ENCODE measurements at places on chromosomes 1 and 21.
A peak's percentile ranks its signal among the peaks of the same experiment; 100 is the strongest.

- peaks cover 28% of the 10 kb centered on the region for H3K36me3 ChIP-seq
- H3K27me3 ChIP-seq: no peaks in the 10 kb centered on the region
Observed at GRCh38 chr1:100353988-100354387, 1.7 kb downstream of the CDC14A start.

DNA sequence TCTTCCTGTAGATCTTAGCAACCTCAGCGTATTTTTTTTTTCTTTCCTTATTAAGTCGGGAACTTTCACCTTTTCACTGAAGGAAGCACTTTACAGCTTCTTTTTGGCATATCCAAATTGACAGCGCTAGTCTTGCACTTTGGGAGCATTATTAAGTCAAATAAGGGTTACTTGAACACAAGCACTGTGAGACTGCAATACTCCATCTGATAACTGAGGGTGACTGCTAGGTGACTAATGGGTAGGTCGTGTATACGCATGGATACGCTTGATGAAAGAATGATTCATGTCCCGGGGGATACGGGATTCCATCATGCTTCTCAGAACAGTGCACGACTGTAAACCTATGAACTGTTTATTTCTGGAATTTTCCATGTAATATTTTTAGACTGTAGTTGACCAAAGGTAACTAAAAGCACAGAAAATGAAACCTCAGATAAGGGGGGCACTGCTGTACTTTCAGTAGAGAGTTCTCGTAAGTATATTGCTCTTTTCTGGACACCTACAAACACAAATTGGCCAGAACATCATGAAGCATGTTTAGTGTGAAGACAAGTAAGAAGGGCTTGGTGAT, 364.7 kb downstream of the SMYD3 start:
- H3K36me3 ChIP-seq: peaks cover 8% of the 10 kb centered on the region
- DNase-seq: no peak
- no peak overlapping the region for H3K27ac ChIP-seq
- H3K4me1 ChIP-seq: peaks cover 8% of the 10 kb centered on the region
- H3K4me3 ChIP-seq: no peak overlapping the region
- H3K27me3 ChIP-seq: no peaks in the 10 kb centered on the region

DNA sequence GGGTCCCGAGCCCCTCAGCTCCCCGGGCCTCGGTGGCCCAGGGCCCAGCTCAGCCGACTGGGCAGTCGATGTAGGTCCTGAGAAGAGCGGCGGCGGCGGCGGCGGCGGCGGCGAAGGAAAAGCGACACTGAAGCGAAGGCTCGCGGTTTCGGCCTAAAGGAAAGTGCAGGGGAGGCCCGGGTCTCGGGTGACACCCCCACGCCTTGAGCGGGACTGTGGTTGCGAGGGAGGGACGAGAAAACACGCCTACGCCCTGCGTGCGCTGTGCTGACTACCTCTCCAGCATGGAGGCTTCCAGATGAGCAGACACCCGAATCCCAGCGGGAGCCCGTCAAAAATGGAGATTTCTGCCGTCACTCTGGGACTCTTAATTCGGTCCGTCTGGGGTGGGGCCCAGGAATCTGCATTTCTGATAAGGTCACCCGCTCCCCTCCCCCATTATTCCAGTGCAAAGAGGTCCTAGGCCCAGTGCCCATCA, 31.2 kb downstream of the DNTTIP2 start:
- peaks cover 2% of the 10 kb centered on the region for H3K36me3 ChIP-seq
- H3K4me1 ChIP-seq: peaks cover 28% of the 10 kb centered on the region
- peak overlapping the region; percentile 90 for H3K4me3 ChIP-seq
- peak overlapping the region; percentile 90 for H3K27ac ChIP-seq
- DNase-seq: peak; percentile 58
- H3K27me3 ChIP-seq: peaks cover 6% of the 10 kb centered on the region

DNA sequence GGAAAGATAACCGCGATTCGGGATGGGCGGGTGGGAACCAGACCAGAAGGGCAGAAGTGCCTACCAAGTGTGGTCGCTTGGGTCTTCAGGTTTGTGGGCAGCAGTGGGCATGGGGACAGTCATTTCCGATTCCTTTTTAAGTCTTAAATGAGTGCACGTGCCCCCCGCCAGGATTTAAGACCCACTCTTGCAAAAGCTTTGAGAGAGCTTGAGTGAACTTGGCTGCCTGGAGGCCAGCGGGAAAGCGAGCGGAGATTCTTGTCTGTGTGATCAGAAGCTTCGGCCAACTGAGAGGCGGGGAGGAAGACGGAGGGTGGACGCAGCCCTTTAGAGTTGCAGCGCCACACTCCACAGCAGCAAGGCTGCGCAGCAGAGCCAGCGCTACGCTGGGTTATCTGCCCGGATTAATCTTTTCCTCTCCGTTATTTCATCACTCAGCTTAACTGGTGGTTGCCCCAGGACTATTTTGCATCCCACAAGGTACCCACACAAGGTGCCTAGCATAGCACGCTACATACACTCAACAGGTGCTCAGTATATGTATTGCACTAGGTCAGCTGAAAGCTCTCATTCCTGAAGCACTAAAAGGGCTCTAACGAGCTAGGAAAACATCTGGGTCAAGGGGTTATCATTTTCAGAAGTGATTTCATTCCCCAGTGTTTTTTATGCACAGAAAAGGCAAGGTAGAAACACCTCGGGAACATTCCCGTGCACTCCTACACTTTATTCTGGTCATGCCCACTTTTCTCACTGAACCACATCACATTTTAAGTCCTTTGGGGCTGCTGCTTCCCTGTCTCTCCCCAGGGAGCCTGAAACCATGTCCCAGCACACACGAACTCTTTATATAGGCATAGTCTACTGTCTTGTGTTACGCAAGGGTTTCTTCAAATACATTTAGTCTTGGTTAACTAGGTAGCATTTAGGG, 1.5 kb upstream of the BATF3 start:
- peaks cover 16% of the 10 kb centered on the region for H3K36me3 ChIP-seq
- peak overlapping the region; percentile 92 for H3K27ac ChIP-seq
- H3K4me3 ChIP-seq: peak overlapping the region; percentile 90
- H3K4me1 ChIP-seq: peaks cover 49% of the 10 kb centered on the region
- DNase-seq: peak; percentile 31

- no peak for DNase-seq
- H3K36me3 ChIP-seq: no peaks in the 10 kb centered on the region
- H3K27me3 ChIP-seq: no peaks in the 10 kb centered on the region
- peaks cover 14% of the 10 kb centered on the region for H3K4me1 ChIP-seq
Observed at GRCh38 chr1:27878039-27878438, 5.7 kb downstream of the THEMIS2 start.

- H3K27ac ChIP-seq: no peak overlapping the region
- no peaks in the 10 kb centered on the region for H3K27me3 ChIP-seq
- no peak overlapping the region for H3K4me3 ChIP-seq
Observed at GRCh38 chr1:81833722-81834121, 33.0 kb downstream of the ADGRL2 start.

GRCh38 chr1:118485757-118486156, 300.7 kb upstream of the SPAG17 start:
- no peaks in the 10 kb centered on the region for H3K4me1 ChIP-seq
- H3K27me3 ChIP-seq: no peaks in the 10 kb centered on the region
- DNase-seq: no peak
- no peaks in the 10 kb centered on the region for H3K36me3 ChIP-seq

DNA sequence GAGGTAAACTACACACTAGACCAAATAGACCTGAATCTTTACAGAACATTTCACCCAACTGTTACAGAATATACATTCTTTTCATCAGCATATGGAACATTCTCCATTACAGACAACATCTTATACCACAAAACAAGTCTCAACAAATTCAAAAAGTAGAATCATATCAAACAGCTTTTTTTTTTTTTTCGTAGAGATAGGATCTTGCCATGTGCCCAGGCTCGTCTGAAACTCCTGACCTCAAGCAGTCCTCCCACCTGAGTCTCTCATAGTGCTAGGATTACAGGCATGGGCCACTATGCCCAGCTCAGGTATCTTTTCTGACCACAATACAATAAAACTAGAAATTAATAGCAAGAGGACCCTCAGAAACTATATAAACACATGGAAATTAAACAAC, 36.5 kb downstream of the HSF2BP start:
- H3K4me3 ChIP-seq: no peak overlapping the region
- H3K36me3 ChIP-seq: peaks cover 10% of the 10 kb centered on the region
- H3K4me1 ChIP-seq: peaks cover 2% of the 10 kb centered on the region
- H3K27ac ChIP-seq: no peak overlapping the region
- H3K27me3 ChIP-seq: no peaks in the 10 kb centered on the region
- no peak for DNase-seq

DNA sequence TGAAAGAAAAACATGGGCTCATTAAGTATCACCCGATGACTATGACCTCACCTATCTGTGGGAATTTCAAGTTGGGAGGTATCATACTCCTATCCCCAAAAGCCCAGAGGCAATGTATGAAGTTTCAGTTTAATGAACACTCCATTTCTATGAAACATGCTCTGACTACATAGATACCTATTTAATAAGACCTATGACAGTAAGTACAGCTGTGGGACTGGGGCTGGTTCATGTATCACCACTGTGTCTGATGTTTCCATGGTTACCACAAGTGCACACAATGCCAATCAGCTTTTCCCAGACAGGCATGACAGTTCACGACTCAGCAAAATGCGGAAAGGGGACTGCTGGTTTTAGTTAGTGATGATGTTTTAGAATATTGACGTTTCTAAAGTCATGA, 167.7 kb downstream of the SIPA1L2 start:
- no peak overlapping the region for H3K27ac ChIP-seq
- H3K36me3 ChIP-seq: peaks cover 3% of the 10 kb centered on the region
- DNase-seq: no peak

DNA sequence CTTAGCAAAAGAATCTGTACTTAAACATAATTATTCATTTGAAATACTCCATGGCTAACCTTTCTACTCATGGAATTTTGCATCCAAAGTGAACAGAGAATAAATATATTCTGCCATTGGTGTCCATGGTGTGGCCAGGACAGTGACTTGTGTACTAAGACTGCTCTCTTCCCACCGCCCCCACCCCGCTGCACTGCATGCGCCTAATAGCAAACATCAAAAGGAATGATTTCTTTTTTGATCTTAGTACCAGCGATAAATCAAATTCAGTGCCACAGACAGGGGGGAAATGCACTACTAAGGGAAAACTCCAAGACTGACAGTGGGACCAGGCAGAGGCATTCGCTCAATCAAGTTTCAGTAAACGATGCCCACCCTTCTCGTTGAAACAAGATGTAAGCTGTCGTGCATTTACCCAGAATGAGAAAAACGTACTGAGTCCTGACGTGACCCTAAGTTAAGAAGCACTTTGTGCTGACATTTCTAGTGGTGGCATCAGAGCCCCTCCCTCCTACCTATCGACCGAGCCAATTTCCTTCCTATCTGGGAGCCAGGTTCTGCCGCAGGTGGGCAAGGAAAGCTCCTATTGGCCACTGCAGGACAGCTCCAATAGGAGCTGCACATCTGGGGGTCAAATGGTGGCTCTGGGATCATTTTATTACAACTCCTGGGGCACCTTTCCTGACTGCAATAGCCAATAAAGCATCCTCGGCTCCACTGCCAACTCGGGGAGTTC, 12.5 kb downstream of the ESRRG start:
- H3K27ac ChIP-seq: no peak overlapping the region
- no peaks in the 10 kb centered on the region for H3K27me3 ChIP-seq
- H3K4me1 ChIP-seq: no peaks in the 10 kb centered on the region

GRCh38 chr1:58581641-58582040, 4.6 kb upstream of the TACSTD2 start:
- peaks cover 65% of the 10 kb centered on the region for H3K27me3 ChIP-seq
- DNase-seq: no peak
- no peak overlapping the region for H3K27ac ChIP-seq
- no peaks in the 10 kb centered on the region for H3K36me3 ChIP-seq
- no peak overlapping the region for H3K4me3 ChIP-seq

DNA sequence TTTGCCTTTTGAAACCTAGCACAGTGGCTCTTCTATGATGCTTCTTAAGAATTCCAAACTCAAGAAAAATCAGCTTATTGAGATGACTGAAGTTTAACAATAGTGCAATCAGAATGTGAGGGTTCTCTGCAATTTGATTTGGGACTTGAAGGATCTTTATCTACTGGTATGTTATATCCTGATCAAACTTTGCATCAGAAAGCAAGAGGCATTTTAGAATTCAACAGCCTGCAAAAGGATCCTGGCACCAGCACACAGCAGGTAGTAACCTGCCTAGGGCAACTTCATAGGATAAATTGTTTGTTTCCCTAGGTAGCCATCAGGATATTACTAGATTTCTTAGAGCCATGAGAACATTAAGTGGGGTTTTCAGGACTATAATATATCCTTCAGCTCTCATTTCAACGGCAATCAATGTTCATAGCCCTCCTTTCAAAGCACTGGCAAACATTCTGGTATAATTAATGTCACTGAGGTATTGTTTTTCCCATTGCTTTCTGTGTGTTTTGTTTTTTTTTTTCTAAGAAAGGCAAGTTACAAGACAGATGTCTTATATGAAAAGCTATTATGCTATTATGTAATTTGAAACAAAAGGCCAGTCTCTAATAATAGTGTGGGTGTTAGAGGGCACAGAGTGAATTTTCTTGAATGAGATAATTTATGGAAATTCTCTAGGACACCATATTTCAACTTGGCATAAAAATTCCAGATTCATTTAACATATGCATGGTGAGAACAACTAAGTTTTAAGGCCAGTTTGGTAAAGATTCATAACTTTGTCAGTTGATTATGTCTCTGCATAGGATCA, 34.5 kb downstream of the NTNG1 start:
- no peaks in the 10 kb centered on the region for H3K4me1 ChIP-seq
- H3K27me3 ChIP-seq: peaks cover 5% of the 10 kb centered on the region
- H3K4me3 ChIP-seq: no peak overlapping the region
- no peak overlapping the region for H3K27ac ChIP-seq
- no peak for DNase-seq

DNA sequence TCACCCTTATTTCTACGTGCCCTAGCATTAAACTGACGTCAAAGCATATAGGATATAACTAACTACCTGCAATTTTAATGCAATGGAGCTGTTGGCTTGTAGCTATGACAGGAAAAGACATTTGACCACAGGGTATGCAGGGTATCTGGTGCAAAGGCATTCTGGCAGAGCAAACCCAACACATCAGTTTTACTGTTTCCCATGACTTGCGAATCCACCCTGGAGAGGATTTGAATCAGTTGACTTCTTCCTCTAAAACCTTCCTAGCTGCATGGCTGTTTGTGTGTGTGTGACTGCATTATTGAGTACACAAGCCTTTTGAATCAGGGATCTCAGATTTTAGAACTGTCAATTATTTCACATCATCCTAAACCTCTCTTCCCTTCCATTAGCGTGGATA, 41.7 kb upstream of the SYT14 start:
- DNase-seq: no peak
- H3K4me3 ChIP-seq: no peak overlapping the region
- no peaks in the 10 kb centered on the region for H3K36me3 ChIP-seq
- H3K27ac ChIP-seq: no peak overlapping the region
- H3K4me1 ChIP-seq: no peaks in the 10 kb centered on the region

Data from activated naive CD8-positive, alpha-beta T cell treated with anti-CD3 and anti-CD28 coated beads for 36 hours (primary cell).